EH (cell line): ENCODE measurements at places on chromosomes 12 and 14.

DNA sequence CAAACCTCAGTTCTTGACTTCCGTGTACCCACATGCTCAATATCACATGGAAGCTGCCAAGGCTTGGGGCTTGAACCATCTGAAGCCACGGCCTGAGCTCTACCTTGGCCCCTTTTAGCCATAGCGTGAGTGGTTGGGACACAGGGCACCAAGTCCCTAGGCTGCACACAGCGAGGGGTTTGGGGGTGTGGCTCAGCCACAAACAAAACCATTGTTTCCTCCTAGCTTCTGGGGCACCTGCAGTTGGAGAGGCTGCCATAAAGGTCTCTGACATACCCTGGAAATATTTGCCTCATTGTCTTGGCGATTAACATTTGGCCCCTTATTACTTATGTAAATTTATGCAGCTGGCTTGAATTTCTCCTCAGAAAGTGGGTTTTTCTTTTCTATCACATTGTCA is 628.6 kb downstream of the NRXN3 start:
- DNase-seq = no peak

DNA sequence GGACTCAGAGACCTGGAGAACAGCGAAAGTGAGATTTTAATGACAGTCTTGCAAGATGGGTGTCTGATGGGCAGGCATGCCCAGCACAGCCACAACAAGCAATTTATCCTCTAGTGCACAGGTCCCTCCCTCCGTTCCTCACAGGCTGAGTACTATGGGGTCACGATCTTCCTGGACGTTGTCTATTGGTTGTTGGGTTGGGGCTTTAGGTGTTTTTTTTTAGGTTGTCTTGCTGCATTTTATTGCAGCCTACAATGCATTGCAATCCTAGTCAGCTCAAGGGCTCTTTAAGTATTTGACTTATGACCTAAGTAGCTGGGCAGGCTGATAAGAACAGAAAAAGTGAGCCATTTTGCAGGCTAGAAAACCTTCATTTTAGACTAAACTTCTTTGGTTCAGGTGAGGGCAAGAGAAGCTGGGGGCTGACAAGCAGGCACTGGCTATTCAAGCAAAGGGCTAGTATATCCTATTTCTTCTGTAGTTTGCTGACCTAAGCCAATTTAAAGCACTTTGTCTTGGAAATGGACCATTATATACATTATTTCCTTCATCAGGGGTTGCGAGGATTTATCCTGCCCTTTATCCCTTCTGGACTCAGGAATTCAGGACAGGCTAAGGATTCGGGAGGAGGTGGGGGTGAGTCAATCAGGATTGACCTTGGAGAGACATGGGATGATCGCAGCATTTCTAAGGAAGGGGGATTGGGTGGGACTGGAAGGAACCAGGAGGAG is 6.0 kb downstream of the KRT7 start:
- no peak for DNase-seq

GRCh38 chr14:94897561-94897960 is 127.6 kb upstream of the GSC start:
- no peak for DNase-seq

- DNase-seq = no peak
Observed at GRCh38 chr12:82919388-82920054, 232.8 kb downstream of the TMTC2 start.

GRCh38 chr12:92412856-92413255 is 267.2 kb upstream of the BTG1 start:
- peak; percentile 7 for DNase-seq

DNA sequence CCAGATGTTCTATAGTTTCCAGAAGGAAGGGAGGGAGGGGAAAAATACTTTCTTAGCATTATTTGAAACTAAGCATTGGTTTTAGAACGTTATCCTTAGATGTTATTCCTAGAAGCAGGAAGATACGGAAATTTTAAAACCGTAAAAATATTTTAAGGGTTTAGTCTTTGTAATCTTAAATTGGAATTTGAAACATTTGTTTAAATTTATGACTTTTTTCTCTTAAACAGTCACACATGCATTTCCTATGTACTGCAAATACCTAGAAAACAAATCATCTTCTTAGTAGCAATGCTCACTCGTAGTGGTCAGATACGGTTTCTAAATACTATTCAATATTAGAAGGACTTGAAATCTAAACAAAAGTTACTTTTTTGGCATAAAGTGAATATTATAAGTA is 282.0 kb downstream of the ERC1 start:
- peak; percentile 70 for DNase-seq

- DNase-seq = no peak
Observed at GRCh38 chr12:50053583-50053982, 3.8 kb upstream of the ASIC1 start.

GRCh38 chr12:93094988-93095737 is 166.1 kb upstream of the EEA1 start:
- DNase-seq = no peak

DNA sequence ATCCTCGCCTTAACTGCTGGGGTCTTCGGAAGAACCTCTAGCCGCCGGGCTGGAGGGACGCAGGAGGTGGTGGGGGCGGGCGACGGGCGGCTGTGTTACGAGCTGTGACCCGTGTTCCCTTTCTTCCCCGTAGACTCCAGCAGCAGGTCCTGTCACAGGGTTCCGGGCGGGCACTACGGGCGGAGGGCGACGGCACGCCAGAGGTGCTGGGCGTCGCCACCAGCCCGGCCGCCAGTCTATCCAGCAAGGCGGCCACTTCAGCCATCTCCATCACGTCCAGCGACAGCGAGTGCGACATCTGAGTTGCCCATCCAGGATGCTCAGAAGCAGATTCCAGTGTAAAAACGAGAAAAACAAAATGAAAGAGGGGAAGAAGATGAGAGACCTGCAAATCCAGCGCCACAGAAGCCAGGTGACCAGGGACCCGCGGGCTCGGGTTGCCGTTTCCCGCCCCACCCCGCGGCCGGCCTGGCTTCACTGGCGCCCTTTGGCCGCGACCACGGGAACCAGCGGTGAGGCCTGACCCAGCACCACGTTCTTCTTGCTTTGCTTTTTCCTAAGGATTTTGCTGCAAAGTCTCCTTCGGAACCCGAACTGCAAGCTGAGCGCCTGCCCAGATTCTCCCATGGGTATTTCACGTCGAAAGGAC is 2.1 kb downstream of the SIX6 start:
- no peak for DNase-seq

DNA sequence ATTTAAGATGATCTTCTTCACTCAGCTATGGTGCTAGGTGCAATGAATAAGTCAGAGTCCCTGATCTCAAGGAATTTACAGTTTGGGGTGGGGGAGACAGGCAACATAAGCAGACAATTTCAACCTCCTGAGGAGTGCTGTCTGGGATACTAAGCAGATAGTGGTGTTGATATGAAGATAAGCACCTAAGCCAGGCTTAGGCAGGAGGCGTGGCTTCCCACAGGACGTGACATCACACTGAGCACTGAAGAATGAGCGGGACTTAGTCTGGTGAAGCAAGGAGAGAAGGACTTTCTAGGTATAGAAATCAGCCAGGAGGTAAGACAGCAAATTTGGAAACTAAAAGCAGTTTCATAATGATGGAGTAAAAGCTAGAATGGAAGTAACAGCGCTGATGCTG is 6.8 kb downstream of the PRPH start:
- DNase-seq = no peak

DNA sequence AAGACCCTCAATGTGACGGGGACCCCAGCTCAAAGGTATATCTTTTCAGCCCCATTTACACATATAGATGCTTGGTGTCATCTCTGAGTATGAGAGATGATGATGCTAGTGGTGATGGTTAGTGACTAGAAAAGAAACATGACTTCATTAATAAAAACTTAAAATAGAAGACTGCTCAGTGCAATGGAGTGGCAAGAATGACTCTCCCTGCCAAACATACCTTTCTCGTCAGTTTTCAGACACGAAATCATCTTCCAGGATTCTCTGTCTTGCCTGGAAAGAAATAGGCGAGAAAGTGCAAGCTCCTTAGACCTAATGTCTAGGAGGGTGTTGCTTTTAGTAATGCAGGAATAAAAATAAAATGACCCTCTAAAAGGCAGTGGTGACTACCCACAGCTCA is 71.7 kb downstream of the TPH2 start:
- peak; percentile 81 for DNase-seq

DNA sequence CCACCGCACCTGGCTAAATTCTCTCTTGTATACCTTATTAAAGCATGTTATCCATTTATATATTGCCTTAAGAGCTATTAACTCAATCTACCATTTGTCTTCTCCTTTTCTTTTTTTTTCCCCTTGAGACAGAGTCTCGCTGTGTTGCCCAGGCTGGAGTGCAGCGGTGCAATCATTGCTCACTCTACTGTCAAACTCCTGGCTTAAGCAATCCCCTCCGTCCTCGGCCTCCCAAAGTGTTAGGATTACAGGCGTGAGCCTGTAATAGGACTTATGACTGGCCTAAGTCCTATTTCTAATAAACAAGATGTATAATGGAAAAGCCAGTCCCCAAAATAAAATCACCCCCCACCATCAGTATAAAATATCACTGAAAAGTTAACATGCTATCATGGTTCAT is 14.4 kb downstream of the SNX6 start:
- no peak for DNase-seq

DNA sequence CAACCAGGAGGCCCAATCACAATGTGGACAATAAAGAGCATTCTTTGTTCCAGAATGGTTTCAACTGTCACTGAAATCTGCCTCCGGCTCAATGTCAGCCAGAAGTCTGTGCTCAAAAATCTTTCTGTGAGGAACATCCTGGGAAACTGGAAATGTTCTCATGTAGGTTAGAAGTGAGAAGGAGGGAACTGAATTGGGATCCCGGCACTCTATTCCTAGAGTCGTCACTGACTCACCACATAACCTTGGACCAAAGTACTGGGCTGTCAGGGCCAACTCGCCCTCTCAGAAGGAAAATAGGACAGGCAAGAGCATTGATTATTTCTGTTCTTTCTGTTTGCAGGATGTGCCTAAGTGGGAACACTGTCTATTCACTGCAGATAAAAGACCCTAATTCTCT is 57.6 kb downstream of the PRKAB1 start:
- no peak for DNase-seq

DNA sequence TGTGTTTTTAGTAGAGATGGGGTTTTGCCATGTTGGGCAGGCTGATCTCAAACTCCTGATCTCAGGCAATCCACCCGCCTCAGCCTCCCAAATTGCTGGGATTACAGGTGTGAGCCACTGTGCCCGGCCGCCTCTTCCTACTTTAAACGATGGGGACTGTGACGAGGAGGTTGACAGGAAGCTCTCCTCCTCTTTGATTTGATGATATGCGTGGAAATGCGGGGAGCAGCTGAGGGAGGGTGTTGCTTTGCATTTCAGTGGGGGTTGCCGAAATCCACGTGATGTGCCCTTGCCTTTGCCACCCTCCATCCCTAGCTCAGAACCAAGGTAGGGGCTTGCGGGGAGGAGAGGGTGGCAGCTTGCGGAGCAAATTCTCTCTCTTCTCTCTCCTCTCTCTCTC is 189.6 kb downstream of the AACS start:
- no peak for DNase-seq

DNA sequence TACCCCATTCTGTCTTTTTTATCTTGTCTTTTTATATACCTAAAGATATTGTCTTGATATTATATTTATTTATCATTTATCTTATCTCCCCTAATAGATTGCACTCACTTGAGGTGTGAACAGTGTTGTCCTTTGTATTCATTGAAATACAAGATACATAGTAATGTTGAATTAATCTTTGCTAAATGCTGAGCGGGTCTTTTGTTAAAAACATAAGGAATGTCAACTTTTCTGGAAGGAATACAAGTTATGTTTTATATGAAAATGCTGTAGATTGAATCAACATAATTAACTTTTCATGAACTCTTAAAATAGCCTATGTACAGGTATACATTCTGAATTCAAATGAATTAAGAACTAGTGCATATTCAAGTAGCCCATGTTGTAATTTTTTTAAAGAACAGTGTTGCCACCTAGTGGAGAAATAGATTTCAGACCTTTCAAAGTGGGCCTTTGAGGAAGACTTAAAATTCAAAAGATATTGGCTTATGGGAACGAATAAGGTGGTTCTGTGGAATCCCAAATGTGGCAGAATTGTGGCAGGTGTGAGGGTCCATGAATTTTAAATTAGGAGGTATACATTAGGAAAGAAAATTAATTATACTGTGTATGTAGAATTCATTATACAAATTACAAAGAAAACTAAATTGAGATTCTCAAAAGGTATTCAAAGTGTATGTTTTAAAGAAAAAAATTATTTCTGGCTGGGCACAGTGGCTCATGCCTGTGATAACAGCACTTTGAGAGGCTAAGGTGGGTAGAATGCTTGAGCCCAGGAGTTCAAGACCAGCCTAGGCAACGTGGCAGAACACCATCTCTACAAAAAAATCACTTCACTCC is 19.1 kb downstream of the BBOF1 start:
- peak; percentile 62 for DNase-seq

- peak; percentile 88 for DNase-seq
Observed at GRCh38 chr12:12171991-12172511, 94.8 kb downstream of the LRP6 start.

DNA sequence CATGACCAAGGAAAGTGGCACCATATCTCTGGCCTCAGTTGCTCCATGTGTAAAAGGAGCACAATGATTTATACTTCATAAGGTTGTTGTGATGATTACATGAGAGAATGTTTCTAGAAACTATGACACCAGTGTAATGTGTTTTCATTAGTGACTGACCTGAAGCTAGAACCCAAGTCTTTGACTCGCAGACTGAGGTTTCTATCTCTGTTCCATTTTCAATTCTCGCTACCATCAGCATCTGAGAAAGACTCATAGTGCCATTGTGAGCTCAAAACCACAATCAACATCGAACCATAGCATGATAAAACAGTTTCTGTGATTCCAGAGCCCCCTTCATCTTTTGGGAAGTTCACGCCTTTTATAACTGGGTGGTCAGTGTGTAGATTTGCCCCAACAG is 53.8 kb downstream of the STAB2 start:
- no peak for DNase-seq

- DNase-seq = no peak
Observed at GRCh38 chr14:101133068-101133467, 229.5 kb upstream of the RTL1 start.

GRCh38 chr12:66775871-66776270 is 97.0 kb upstream of the GRIP1 start:
- no peak for DNase-seq

DNA sequence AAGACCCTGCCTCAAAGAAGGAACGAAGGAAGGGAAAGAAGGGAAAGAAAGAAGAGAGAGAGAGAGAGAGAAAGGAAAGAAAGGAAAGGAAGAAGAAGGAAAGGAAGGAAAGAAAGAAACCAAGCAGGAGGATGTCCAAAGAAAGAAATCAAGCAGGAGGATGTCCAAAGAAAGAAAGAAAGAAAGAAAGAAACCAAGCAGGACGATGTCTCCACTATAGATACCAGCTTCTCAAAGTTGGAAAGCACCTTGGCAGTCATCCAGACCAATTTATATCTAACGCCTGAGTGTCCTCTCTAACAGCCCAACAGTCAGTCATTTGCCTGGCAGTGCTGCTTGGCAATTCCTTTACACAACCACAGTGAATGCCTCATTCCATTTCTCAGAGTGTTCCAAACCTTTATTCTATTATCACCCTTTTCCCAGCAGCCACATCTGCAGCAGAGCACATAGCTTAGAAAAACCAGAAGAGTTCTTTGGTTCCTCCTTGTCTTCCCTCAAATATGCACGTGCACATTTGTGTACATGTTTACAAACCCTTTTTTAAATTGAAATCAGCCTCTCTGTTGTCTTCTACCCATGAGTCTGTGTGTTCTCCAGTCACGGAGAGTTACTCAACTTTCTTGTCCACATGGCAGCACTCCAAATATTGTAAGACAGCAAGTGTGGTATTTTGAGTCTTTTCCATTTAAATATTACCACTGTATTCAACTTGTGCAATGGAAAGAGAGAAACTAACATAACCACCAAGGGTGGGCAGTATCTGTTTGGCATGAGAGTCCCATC is 138.4 kb downstream of the STXBP6 start:
- peak; percentile 82 for DNase-seq

- no peak for DNase-seq
Observed at GRCh38 chr14:52269100-52269499, 1.6 kb downstream of the PTGDR start.

GRCh38 chr14:95651028-95651427 is 35.2 kb upstream of the TCL1B start:
- no peak for DNase-seq
